ENCODE measurements at places on chromosomes 6 and 20. TPM values are rescaled to one million over a fixed set of nuclear protein-coding genes. Genes with fewer than 3 reads are reported as not detected.

Gene GRM4
- total RNA-seq = not detected

Gene CSNK2A1
- 156 TPM for total RNA-seq

Gene ATP6V1G2
- total RNA-seq = 5.7 TPM

Gene MRPS10
- total RNA-seq = 41.5 TPM

Gene ID1
- total RNA-seq = 268 TPM

Gene RNF182
- 3.8 TPM for total RNA-seq

Gene THBS2
- 141 TPM for total RNA-seq

Gene REM1
- not detected for total RNA-seq

Gene PTK6
- not detected for total RNA-seq

Gene MROH8
- 3.6 TPM for total RNA-seq

Gene DNMT3B
- 3.8 TPM for total RNA-seq

Gene RTEL1
- total RNA-seq = 12.2 TPM

Gene BCAS1
- total RNA-seq = under 0.01 TPM

Gene BPIFB4
- total RNA-seq = not detected

Gene EXOC2
- 40.3 TPM for total RNA-seq

Gene GSTA3
- not detected for total RNA-seq

Gene TRIM31
- total RNA-seq = not detected

Gene FNDC1
- total RNA-seq = 0.17 TPM

Gene FILIP1
- total RNA-seq = 0.29 TPM

Gene SMOC2
- total RNA-seq = not detected

Gene BRD2
- total RNA-seq = 102 TPM

Gene RPS6KA2
- total RNA-seq = 60.4 TPM

Gene OR12D1
- total RNA-seq = not detected

Gene DEFB125
- total RNA-seq = not detected

Gene PTCRA
- not detected for total RNA-seq

Gene VIP
- total RNA-seq = not detected

Gene IL20RA
- 0.33 TPM for total RNA-seq
